ENCODE measurements at places on chromosomes 13 and 19. TPM values are rescaled to one million over a fixed set of nuclear protein-coding genes. Genes with fewer than 3 reads are reported as not detected.
A peak's percentile ranks its signal among the peaks of the same experiment; 100 is the strongest.

GRCh38 chr19:49210108-49210900 is 52.7 kb downstream of the TRPM4 start:
- no peak for DNase-seq

DNA sequence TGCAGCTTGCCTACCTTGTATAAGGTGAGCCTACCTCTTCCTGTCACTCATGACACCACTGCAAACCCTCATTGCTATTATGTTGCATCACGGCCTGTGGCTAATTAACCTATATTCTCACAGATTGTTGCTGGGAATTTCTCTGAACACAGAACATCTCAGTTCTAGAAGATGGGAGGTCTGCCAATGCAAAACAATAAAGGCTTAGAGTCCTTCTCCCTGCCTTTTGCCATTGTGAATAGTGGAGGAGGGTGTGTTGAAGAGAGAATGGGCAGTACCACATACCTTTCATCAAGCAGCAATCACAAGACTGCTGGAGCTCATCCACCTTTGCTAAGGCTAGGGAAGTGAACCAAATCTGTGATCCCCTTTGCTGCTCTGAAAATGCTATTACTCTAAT is 34.4 kb downstream of the WDFY2 start:
- no peak for DNase-seq

GRCh38 chr19:46124638-46125115 is at the start of gene IGFL3:
Gene IGFL3, minus strand, starts transcription at chr19:46124688. Its CDS starts 39 bp downstream, at chr19:46124649.
- no peak for DNase-seq

GRCh38 chr13:66339214-66339613 is 890.9 kb downstream of the PCDH9 start:
- no peak for DNase-seq

Gene CBLC
- total RNA-seq = not detected

GRCh38 chr19:13003081-13003480 is 7.8 kb downstream of the NFIX start:
- DNase-seq = no peak

GRCh38 chr19:40322271-40322610 is 26.0 kb downstream of the C19orf47 start:
- peak; percentile 42 for DNase-seq

DNA sequence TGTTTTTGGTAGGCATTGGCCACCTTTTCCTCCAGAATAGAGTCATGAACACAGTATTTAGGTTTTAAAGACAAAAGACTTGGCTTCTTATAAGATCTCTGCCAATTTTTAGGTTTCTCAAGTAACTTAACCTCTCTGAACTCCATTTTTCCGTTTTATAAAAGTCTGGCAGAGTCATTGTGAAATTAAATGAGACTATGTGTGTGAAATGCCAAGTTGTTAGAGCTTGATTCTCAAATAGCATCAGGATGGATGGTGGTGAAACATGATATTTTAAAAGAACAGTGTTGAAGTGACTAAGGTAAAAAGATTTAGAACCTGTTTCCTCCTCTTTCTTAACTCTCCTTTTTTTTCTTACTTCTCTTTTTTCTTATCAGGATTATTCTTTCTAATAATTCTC is 617.7 kb upstream of the SLITRK1 start:
- no peak for DNase-seq

Gene CYP4F11
- total RNA-seq = not detected

GRCh38 chr13:86758116-86758515 is 913.1 kb upstream of the SLITRK5 start:
- DNase-seq = no peak
